ENCODE measurements at places on chromosomes 11 and 22. TPM values are rescaled to one million over a fixed set of nuclear protein-coding genes. Genes with fewer than 3 reads are reported as not detected.
A peak's percentile ranks its signal among the peaks of the same experiment; 100 is the strongest.

DNA sequence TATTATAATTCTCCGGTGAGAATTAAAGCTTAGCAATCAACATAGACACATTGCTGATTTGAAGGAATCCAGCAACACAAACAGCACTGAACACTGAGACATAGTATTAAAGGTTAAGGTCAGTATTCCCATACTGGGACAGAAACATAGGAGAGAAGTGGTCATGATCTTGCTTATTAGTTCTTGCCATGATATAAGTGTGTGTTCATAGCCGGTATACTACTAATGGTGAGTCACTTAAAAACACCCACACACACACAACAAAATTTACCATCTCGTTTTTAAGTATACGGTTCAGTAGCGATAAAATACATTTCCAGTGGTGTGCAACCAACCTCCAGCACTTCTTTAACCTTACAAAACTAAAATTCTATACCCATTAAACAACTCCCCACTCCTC lies 96.3 kb downstream of the C11orf65 start:
- DNase-seq: no peak

- no peak for DNase-seq
These were observed 83.1 kb downstream of the VPREB1 start for GRCh38 chr22:22327723-22328122.

DNA sequence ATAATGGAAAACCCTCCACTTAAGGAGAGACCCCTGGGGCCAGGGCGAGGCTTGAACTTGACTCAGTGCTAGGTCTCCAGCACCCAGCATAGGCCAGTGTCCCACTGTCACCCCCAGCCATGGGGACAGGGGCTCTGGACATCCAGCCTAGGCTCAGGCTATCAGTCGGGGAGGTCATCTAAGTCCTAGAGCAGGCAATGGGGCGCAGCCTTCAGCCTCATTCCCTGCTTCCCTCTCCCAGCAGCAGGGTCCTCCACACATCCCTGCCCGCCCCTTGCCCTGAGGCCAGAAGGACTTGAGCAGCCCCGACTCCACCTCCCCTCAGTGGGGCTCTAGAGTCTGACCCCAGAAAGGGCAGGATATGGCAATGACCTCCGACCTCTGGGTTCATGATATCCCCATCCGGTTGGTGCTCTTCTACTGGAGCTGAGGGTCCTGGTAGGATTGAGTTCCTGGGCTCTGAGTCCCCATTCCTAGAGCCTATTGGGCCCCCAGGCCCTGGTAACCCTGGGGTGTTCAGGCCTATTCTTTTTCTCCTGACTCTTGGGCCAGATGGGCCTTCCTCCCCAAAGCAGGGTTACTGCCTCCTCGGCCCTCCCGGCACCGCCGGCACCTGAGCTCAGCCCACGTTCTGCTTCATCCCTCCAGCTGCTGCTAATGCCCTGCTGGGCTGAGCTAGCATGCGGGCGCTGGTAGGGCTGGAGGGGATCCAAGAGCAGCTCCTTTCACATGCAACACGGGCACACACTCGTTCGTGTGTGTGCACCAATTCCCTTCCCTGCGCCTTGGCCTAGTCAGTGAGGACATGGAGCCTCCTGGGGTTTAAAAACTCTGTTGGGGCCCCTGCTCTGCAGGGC lies 4.4 kb downstream of the CST6 start:
- no peak for DNase-seq

DNA sequence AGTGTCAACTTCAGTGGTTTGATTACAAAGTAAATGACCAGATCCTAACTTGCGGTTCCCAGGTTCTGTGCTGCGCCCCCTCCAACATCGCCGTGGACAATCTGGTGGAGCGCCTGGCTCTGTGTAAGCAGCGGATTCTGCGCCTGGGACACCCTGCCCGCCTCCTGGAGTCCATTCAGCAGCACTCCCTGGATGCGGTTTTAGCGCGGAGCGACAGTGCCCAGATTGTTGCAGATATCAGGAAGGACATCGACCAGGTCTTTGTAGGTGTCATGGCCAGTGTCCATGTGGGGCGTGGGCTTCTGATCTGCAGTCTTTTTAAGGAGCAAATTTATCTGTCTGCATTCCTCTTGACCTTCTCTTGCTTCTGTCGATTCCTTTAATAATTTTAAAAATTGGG lies 11.1 kb downstream of the IGHMBP2 start:
- DNase-seq: no peak

DNA sequence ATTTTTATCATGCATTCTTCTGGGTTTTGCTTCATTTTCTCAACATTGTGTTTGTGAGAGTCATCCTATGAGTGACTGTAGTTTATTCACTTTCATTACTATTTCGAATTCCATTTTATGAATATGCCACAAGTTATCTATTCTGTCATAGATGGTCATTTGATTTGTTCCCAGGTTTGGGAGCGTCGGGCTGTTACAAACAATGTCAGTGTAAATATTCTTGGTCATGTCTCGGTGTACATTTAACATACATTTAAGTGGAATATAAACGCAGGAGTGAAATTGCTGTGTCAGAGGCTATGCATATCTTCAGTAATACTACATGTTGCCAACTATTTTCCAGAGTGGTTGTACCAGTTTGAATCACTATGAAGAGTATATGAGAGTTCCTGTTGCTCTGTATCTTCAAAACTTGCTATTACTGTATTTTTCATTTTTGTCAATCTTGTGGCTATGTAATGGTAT lies 2.4 kb downstream of the TRIM44 start:
- no peak for DNase-seq

- no peak for DNase-seq
These were observed 1508.9 kb downstream of the BRD1 start for GRCh38 chr22:48318575-48319320.

DNA sequence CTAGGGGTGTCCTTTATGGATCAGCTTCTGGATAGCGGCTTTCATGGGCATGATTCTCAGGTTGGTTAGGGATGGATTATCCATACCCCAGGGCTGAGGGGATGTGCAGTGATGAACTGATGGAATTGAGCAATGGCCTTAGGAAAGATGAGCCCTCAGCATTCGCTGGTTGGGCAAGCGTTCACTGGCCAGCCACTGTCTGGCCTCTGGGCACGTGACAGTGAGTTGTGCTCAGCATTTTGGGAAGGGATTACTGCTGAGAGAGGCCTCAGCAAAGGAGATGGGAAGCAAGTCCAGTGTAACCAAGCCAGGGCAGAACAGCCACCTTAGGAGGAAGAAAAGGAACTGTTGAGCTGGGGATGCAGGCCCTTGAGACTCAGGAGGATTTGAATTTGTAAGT lies 17.4 kb downstream of the UBASH3B start:
- DNase-seq: no peak

DNA sequence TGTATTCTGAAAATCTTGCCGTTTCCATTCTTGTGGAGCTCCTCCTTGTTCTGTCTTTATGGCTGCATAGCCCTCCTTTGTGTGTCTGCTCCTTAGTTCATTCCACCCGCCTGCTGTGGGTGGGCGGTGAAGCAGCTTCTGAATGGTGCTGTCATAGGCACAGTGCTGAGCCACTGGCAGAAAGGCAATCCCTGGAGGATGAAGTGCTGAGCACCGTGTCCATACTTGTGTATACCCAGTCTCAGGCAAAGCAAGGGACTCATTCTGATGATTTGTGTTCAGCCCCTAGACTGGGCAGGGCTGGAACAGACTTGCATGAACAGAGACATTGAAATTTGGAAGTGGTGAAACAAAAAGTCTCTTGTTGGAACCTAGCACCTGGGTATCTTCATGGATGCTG lies 134.9 kb downstream of the MYO18B start:
- no peak for DNase-seq

DNA sequence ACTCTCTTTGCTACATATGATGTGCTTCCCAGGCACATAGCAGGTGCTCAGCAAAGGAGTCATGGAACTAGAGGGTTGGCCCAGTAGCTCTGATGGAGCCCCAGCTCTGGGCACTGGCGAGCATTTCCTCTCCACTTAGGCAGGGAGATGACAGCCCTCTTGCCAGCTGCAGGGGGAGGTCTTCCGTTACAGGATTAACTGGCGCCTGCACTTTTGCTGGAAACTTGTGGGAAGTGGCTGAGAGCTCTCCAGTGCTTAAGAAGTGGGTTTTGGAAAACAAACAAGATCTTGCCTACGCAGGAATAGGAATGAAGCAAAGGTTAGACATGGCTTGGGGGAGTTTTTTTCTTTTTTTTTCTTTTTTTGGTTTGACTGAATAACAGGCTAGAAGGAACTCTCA lies 75.5 kb downstream of the MICAL2 start:
- DNase-seq: peak; percentile 79

DNA sequence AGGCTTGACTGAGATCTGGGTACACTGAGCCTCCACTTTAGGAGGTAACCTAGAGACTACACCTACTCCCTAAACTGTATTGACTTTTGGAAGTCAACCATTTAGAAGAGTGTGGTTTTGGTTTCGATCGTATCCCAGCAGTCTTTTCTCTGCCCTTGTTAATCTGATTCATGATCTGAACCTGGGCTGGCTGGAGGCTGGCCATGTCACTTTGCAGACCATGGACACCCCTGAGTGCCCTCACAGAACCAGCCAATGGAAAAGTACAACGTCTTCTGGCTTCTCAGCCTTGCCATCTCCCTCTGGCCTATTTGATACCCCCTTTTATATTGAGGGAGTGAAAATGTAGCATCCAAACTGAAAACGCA lies 10.8 kb downstream of the EHF start:
- DNase-seq: no peak

DNA sequence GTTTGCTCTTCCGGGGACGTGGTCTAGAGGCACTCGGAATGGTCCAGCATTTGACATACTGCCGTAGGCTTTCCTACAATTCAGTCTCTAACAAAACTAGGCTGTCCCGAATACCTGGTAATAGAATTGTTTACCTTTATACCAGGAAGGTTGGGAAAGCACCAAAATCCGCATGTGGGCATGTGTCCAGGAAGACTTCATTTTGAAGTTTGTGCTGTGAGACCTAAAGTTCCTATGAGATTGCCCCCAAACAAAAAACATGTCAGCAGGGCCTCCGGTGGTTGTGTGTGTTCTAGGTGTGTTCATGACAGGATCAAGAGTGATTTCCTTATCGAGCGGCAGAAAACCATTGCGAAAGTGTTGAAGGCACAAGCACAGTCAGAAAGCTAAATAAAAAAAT lies 26.1 kb downstream of the HSPA8 start:
- DNase-seq: no peak

DNA sequence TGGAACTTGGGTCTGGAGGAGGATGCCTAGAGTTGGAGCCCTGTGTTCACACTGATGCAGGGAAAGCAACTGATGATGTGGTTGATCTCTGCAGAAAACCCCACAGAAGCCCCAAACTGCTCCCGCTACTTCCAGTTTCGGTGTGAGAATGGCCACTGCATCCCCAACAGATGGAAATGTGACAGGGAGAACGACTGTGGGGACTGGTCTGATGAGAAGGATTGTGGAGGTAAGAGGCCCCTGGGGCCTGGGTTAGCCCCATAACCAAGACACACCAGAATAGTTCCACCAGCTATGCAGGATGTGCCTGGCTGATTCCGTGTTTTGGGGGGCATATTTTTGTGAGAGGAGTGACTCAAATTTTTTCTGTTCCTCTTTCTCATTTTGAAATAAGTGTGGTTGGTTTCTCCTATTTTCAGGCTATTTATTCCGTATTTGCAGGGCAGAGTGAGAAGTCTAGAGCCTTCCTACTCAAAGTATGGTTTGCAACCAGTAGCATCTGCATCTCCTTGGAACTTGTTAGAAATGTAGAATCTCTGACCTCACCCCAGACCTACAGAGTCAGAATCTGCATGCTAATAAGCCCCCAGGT lies 137.3 kb upstream of the SORL1-AS1 start:
- no peak for DNase-seq

GRCh38 chr11:66262191-66262590 lies 6.2 kb upstream of the RAB1B start:
- no peak for DNase-seq

DNA sequence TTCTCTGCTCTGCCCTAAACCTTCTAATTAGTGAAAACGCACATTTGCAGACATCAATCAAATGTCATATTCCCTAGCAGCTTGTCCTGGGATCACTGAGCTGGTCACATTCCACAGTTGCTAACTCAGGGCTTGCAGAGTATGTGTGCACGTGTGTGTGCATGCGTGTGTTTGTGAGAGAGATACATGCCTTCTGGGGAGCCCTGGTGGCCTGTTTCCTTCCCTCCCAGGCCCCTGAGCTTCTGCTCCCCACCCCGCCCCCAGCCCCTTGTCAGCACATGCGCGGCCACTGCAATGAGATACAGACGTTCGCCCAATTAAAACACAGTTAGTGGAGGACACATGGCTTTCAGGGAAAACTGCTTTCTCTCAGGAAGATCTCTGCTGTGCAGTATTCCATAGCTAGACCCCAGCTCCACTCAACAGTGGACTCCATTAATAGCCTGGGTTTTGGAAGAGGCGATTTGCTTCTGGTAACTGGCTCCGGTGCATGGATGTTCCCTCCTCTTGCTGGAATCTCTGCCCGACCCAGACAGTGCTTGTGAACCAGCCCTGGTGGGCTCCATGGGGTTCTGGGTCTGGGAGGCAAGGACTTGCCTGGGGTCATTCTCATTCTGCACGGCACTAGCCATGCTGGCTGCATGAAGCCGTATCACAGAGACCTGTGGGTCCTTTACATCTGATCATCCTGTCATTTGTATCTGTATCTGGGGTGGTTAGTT lies 17.7 kb downstream of the LRP5 start:
- no peak for DNase-seq

DNA sequence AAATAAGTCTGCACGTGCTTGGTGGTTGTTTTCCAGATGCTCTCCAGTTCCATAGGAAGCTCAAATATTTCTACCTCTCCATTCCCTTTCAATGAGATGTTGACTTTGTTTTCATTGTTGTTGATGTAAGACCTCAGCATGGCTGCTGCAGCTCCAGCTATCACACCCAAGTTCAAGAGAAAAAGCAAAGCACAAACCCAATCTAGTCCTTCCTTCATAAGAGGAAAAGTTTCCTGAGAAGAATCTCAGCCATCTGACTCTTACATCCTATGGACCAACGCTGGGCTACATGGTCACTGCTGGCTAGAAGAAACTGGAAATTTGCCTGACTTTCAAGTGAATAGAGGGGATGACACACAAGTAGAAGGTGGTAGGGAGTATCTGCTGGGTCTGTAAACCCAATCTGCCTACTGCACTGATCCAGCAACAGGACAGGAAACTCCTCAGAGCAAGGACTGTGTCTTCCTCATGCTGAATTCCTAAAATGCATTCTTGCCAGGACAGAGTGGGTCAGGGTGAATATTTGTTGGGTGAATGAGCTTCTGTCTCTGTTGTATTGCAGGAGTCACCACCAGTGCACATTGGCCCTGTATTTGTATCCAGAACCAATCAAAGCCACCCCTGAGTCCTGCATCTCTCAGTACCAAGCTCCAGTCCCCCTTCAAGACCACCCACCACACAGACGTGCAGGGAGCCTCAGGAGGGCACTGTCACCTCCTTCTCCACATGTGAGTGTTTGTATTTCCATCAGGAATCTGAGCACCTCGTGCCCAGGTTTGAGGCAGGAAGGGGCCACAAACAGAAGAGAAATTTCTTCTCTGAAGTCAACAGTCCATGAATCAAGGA lies 118.0 kb upstream of the IGLL5 start:
- no peak for DNase-seq

- peak; percentile 83 for DNase-seq
These were observed at the start of gene SUN2 for GRCh38 chr22:38755911-38756532. Gene SUN2, minus strand, starts transcription at chr22:38755998. Its CDS starts 3,370 bp downstream, at chr22:38752628.

AQP11 gene
- 2.8 TPM for total RNA-seq

TEX12 gene
- total RNA-seq: 0.29 TPM

KCNJ1 gene
- total RNA-seq: not detected

MN1 gene
- 1.7 TPM for total RNA-seq

WBP2NL gene
- 0.39 TPM for total RNA-seq

OR51E2 gene
- not detected for total RNA-seq
